Erythroblast (primary cell): ENCODE measurements at places on chromosomes 5 and 9.

- no peak for DNase-seq
Measured at GRCh38 chr9:86908261-86908660, 39.0 kb downstream of the GAS1 start.

DNA sequence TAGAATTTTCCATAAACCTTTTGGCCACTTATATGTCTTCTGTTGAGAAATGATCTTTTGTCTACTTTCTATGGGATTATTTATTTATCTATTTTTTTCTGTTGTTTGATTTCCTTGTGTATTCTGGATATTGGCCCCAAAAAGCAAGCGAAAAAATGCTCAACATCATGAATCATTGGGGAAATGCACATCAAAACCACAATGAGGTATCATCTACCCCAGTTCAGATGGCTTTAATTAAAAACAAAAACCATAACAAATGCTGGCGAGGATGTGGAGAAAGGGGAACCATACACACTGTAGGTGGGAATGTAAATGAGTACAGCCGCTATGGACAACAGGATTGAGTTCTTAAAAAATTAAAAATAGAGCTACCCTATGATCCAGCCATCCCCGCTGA is 125.0 kb upstream of the LPCAT1 start:
- no peak for DNase-seq

GRCh38 chr9:77802064-77802463 is 153.9 kb upstream of the GNA14 start:
- DNase-seq = no peak

DNA sequence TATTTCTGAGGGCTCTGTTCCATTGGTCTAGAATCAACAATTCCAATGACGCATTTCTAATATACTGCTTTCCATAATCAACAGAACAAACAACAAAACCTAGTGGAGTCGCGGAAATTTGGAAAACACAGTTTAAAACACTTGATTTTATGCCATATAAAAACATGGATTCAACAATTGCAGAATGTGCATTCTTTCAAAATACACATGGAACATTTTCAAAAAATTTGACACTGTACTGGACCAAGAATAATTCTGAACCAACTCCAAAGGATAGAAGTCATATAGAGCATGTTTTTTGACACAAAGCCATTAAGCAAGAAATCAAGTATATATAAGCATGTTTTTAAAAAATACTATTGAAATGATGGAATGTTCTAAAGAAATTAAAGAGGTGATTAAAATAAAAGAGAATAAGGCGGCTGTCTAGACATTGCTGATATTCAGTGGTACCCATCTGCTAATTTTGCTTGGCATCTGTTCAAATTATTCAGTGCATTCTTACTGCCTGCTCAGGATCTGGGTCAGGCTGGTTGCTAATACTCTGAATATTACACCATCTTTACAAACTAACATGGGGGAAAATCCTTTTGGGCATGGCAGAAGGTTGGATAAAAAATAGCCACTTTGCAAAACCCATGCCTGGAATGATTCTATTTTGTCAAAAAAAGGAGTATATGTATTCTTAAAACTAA is 221.3 kb downstream of the NPR3 start:
- DNase-seq = no peak

DNA sequence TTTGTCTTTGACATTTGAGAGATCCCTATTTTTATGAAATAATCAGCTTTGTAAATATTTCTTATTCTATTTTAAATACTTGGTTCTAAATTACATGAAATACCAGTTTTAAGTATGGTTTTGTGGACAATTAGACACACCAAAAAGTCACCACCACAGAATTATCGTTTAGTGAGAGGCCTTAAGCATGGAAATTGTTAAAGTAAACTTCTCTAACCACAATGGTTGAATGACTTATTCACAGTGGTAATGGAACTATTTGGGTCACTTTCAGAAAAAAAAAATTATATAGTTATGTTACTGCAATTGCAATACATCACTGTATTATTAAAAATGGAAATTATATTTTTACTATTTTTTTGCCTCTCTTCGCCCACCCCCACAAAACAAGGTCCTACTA is 1252.5 kb downstream of the EFNA5 start:
- DNase-seq = no peak

DNA sequence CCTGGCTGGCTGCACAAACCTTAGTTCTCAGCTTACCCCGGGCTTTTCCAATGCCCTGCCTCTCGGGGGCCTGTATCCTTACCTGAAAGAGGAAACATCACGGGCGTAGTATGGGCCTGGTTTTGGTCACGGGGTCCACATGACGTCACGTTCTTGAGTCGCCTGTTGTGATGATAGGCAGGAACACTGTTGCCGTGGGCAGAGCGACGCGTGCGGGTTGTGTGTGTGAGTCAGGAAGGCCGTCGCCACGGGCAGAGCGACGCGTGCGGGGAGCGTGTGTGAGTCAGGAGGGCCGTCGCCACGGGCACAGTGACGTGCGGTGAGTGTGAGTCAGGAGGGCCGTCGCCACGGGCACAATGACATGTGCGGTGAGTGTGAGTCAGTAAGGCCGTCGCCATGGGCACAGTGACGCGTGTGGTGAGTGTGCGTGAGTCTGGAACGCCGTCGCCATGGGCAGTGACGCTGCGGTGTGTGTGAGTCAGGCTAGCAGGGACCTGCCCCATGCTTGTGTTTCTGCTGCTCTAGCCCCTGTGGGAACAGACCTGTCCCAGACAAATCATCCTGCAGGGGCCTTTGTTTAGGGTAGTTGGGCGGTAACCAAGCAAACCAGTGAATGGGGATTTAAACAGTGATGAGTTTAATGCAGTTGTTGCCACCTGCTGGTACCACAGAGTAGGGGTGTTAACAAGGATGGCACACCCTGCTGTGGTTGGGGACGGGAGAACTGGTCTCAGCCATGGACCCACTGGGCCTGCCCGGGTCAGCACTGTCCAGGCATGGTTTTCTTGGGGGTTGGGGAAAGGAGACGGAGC is 19.8 kb downstream of the TRIP13 start:
- DNase-seq = peak; percentile 53

DNA sequence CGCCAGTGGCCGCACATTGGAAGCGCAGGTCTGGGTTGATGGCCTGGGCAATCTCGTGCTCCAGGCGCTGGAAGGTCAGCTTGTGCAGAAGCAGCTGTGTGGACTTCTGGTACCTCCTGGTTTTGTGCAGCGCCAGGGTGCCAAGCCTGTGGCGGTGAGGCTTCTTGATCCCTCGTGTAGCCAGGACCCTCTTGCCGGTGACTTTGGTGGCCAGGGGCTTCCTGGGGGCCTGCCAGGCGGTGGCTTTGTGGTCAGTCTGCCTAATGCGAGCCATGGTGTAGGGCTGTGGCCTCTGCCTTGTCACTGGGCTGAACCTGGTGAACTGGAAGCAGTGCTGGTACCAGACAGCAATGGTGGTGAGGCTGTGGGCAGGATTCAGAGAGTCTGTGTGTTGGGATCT is 6.2 kb upstream of the TAF11L13 start:
- no peak for DNase-seq

DNA sequence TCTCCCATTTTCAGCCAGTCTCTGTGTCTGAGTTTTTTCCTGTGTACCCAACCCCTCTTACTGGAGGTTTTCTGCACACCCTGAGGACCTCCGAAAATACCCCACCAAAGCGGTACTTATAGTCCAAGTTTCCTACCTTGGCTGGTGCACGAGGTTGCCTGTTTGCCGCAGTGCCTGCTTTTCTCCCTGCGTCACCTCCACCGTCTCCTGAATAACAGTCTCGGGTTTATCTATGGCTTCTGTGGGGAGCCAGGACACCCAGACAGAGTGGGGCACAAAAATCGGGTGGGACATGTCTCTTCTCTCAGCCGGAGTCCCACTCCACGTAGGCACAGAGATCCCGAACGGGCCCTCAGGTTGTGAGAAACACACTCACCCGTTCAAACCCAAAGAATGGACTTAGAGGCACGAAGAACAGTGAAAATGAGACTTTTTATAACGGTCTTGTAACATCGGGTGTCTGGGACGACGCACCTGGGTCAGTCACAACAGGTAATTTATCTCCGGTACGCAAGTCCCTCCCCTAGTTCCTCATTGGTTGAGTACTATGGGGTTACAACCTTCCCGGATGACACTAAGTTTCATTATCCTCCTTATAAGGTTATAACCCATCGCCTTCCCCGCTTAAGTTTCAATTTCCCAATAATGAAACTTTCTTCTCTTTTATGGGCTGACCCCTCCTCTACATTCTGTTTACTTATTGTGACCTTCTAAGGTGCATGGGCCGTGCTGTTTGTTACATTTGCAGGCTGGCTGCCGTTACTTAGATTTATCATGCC is 970.2 kb upstream of the COX7C start:
- no peak for DNase-seq

DNA sequence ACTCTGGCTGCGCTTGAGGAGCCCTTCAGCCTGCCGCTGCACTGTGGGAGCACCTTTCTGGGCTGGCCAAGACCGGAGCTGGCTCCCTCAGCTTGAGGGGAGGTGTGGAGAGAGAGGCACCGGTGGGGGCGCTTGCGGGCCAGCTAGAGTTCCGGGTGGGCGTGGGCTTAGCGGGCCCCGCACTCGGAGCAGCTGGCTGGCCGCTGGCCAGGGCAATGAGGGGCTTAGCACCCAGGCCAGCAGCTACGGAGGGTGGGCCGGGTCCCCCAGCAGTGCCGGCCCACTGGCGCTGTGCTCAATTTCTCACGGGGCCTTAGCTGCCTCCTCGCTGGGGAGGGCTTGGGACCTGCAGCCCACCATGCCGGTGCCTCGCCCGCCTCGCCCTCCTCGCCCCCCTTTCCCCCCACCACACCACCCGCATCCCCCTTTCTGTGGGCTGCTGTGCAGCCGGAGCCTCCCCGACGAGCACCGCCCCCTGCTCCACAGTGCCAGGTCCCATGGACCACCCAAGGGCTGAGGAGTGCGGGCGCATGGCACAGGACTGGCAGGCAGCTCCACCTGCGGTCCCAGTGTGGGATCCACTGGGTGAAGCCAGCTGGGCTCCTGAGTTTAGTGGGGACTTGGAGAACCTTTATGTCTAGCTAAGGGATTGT is 954.5 kb downstream of the DTWD2 start:
- no peak for DNase-seq
